Memory B cell (primary cell): ENCODE measurements at places on chromosomes 16 and 17.

- H3K27me3 ChIP-seq: no peaks in the 10 kb centered on the region
- H3K27ac ChIP-seq: no peak overlapping the region
- H3K4me3 ChIP-seq: no peak overlapping the region
- no peak for DNase-seq
- no peaks in the 10 kb centered on the region for H3K4me1 ChIP-seq
- H3K36me3 ChIP-seq: no peaks in the 10 kb centered on the region
Measured at GRCh38 chr17:29331708-29332085, 37.7 kb upstream of the NUFIP2 start.

GRCh38 chr16:1895949-1896675 lies 22.1 kb downstream of the HS3ST6 start:
- DNase-seq: no peak
- H3K27ac ChIP-seq: no peak overlapping the region
- H3K27me3 ChIP-seq: peaks cover 4% of the 10 kb centered on the region

GRCh38 chr17:81386646-81387099 lies 8.6 kb upstream of the BAHCC1 start:
- H3K4me1 ChIP-seq: no peaks in the 10 kb centered on the region
- H3K27ac ChIP-seq: no peak overlapping the region
- H3K27me3 ChIP-seq: peaks cover 16% of the 10 kb centered on the region

- H3K4me3 ChIP-seq: peak overlapping the region; percentile 88
- H3K36me3 ChIP-seq: peaks cover 2% of the 10 kb centered on the region
- peak overlapping the region; percentile 64 for H3K27ac ChIP-seq
- peaks cover 21% of the 10 kb centered on the region for H3K4me1 ChIP-seq
- DNase-seq: no peak
- H3K27me3 ChIP-seq: peaks cover 18% of the 10 kb centered on the region
Measured at GRCh38 chr16:73058616-73059409, 10.9 kb upstream of the ZFHX3 start.

GRCh38 chr16:60642956-60643355 lies 1393.3 kb downstream of the CDH8 start:
- no peak overlapping the region for H3K4me3 ChIP-seq
- peaks cover 2% of the 10 kb centered on the region for H3K36me3 ChIP-seq
- no peaks in the 10 kb centered on the region for H3K4me1 ChIP-seq
- H3K27me3 ChIP-seq: no peaks in the 10 kb centered on the region
- no peak overlapping the region for H3K27ac ChIP-seq
